ENCODE measurements at places on chromosomes 6 and 20.

GRCh38 chr6:138107078-138107751, at the start of gene PERP:
Gene PERP, minus strand, starts transcription at chr6:138107419. Its CDS starts 79 bp downstream, at chr6:138107340.
- DNase-seq: no peak

DNA sequence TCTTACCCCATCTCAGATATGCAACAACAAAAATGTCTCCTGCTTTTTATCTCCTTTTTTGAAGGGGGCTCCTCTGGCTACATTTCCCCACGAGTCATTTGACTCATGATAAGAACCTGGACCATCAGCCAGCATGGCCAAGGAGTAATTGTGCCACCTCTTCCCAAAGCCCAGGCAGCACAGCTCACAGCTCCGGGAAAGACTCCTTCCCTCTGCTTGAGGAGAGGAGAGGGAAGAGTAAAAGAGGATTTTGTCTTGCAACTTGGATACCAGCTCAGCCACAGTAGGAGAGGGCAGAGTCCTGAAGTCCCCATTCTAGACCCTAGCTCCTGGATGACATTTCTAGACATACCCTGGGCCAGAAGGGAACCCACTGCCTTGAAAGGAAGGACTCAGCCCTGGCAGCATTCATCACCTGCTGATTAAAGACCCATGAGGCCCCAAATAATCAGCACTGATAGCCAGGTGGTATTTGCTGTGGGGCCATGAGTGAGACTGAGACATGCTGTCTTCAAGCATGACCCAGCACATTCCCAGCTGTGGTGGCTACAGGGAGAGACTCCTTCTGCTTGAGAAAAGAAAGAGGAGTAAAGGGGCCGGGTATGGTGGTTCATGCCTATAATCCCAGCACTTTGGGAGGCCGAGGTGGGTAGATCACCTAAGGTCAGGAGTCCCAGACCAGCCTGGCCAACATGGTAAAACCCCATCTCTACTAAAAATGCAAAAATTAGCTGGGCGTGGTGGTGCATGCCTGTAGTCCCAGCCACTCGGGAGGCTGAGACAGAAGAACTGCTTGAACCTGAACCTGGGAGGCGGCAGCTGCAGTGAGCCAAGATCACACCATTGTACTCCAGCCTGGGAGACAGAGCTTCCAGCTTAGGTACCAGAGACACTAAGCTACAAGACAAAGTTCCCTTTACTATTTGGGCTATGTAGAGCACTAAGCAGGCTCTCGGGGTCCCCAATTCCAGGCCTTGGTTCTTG, 28.1 kb downstream of the NCOA6 start:
- DNase-seq: no peak

GRCh38 chr6:90444160-90444714, 142.6 kb downstream of the MAP3K7 start:
- no peak for DNase-seq

DNA sequence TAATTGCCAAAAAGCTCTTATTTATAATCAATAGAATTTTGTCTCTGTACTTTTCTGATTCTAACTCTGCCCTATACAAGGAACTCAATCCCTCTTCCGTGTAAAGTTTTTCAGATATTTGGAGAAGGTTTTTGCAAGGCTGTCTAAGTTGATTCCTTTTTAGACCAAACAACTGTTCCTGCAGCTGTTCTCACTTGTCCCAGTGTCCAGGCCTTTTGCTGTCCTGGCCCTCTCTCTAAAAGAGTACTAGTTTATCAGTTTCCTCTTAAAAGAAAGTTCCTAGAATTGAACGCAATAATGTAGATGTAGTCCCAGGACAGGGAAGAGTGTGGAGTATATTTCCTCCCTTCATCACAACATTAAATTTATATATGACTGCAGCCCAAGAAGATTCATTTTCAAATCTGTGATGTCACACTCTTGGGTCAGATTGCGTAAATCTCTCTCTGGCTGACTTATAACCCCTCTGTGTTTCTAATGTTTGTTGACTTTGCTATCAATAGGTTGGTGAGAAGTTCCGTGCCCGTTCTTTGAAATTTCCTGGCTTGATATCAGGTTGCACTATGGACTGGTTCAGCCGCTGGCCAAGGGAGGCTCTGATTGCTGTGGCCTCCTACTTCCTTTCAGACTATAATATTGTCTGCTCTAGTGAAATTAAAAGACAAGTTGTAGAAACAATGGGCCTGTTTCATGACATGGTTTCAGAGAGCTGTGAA, 139.4 kb upstream of the GLP1R start:
- no peak for DNase-seq

DNA sequence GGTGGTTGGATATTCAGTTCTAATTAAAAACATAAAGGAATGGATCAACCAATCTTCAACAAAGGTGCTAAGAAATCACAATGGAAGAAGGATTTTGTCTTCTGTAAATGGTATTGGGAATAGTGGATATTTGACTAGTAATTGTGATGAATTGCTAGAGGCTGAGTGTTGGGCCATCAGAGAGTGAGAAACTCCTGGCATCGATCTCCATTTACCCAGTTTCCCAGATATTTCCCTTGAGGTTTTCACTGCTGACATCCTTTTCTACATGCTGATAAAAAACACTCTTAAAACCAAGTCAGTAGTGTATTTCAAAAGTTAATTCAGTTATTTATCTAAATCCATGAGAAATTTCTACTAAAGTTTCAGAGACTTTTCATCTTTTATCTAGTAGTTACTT, 40.4 kb upstream of the COL10A1 start:
- DNase-seq: no peak

GRCh38 chr6:69647726-69648125, 149.1 kb downstream of the LMBRD1 start:
- DNase-seq: no peak

DNA sequence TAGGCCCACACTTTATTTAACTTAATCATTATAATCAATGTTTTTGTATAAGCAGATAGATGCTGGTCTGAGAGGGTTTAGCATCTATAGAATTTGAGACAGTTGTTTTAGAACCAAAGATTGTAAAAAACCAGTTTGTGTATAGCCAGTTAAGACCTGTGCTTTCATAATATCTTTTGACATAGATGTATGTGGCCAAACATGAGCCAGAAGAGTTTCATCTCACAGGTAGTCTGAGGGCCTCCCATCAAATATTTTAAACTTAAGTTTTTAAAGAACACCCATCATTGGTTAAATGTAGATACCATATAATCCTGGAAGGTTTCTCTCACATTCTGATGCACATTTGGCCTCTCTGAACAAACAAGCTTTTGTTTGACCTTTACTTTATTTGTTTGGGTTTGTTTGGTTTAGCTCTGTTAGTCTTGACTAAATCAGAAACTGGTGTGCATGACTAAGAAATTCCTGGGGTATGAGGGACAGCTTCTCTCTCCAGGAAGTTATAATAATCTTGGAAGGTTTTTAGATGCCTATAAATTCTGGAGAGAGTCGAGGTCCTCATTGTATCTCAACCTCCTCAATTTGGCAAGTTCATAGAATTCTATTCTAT, 58.0 kb upstream of the TMEM200A start:
- no peak for DNase-seq

DNA sequence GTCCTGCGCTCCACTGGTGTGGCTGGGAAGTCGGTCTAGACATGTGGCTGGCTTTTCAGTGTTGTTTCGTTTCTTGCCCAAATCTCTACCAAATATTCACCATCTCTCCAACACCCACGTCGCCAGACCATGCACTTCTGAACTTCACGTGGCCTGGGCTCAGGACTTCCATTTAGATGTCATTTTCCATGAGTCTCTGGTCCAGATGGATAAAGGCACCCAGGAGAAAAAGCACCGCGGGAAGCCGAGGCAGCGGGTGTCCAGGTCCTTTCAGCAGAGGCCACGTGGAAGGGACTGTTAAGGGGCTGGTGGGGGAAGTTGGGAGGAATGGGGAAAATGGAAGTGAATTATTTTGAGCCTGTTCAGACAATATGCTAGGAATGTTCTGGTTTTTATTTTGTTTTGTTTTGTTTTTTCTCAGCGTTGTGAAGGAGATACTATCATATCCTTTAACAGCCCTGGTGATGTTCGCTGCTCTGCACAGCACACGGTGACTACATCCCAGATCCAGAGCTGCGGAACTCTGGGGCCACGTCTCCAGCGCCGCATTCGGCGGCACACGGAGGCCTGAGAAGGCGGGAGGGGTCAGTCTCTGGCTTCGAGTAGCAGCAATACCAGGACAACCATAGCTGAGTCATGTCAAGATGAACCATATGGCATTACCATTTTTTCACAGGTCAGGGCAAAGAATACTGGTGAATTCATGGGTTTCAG, 230.3 kb downstream of the THBS2 start:
- DNase-seq: no peak

DNA sequence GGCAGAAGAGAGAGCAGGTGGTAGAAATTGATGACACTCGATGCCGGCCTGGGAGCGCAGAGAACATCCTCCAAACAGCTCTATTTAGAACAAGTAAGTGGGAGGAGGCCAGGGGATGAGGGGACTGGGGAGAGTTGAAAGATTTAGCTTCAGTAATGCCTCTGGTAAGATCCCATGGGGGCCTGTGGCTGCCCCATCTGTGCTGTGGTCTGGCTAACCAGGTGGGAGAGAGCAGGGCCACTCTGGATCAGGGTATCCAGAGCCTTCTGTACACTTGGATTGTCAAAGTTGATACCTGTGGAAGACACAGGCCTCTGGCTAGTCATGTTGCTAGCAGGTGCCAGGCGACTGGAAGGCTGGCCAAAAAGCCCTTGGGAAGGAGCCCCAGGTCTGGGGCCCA, 27.6 kb downstream of the NCOA5 start:
- DNase-seq: no peak

GRCh38 chr6:166729658-166730057, 102.6 kb upstream of the RPS6KA2 start:
- DNase-seq: no peak

GRCh38 chr6:121309768-121310469, 24.4 kb downstream of the TBC1D32 start:
- DNase-seq: no peak

DNA sequence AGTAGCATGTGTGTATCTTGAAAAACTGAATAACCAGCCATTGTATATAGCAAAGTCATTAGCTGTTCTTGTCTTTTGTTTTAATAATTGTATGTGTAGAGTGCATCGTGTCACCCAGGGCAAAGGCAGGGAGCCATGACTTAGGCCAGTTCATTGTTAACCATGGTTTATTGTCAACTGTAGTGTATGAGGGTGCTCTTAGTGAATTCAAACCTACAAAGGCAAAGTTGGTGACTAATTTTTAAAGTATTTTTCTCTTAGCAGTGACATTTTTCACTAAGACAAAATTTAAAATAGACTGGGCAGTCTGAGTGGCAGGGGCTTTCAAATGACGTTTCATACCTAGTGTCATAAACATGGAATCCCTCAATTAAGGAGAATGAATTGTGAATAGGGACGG, 79.0 kb downstream of the TULP4 start:
- DNase-seq: no peak

GRCh38 chr6:88380618-88381288, 214.6 kb upstream of the CNR1 start:
- no peak for DNase-seq

DNA sequence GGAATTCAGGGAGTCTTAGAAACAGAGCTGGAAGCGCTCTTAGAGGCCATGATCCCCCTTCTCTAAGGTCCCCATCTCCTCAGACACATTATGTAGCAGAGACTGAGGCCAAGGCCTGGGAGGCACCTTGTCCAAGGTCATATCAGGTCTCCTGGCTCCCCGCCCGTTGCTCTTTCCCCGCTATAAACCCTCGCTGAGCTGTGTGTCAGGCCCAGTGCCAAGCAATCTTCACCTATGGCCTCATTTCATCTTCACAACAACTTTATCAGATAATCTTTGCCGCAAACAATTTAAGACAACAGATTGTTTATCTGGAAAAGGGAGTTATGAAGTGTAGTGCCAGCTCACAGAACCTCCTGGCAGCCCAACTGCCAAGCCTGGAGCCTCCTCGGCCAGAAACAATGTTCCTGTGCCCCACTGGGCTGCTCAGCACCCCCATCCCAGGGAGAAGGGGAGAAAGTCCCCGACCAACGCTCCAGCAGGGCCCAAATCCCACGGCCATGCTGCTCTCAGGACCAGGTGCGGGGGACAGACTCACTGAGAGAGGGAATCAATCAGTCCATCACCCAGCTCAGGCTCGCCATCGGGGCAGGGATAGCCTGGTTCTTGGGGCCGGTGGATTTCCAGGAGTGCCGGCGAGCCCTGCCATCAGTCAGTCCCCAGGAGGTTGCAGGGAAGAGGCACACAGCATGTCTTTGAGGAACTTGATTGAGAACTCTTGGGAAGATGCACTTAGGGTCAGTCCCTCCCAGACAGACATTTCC, 16.9 kb upstream of the FANCE start:
- no peak for DNase-seq

GRCh38 chr6:152462716-152463115, 174.4 kb downstream of the SYNE1 start:
- no peak for DNase-seq

DNA sequence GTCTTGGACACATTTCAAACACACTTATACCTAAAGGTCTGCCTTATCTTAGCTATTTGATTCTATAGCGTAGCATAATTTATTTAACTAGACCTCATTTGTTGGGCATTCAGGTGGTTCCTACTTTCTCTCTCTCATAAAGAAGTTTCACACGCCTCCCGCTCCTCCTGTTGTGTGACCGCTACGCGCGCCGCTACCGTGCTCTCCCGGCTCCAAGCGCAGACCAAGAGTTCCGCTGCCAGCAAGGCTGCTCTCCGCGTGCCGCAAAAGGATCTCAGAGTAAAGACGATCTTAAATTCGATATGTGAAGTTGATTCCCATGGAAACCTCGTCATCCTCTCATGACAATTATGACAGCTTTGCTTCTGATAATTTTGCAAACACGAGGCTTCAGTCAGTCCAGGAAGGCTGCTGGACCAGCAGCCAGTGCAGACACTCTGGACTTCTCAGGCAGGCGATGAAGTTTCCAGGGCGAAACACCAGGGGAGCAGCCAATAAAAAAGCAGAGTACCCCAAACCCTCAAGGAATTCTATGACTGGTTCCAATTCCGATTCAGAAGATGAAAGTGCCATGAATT, 20.4 kb downstream of the PRSS16 start:
- DNase-seq: no peak

DNA sequence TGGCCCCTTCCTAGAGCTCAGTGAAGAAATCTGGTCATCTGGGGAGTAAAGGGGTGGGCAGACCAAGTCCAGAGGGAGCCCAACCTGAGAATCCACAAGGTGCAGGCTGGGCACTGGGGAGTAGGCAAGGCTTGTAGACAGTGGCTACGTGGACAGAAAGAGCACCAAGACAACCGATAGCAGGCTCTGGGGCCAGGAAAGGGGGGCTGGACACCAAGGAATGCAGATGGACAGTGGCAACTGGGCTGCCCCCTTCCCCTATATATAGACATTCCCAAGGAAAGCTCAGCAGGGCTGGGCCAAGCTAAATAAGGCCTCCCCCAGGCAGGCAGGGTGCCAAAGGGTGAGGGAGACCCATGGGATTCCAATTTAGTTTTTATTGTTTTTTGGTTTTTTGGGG, 1.5 kb upstream of the TNNC2 start:
- DNase-seq: no peak

GRCh38 chr20:61435184-61435822, 183.2 kb downstream of the CDH4 start:
- DNase-seq: no peak

- no peak for DNase-seq
Observed at GRCh38 chr6:106731144-106731842, 101.9 kb downstream of the QRSL1 start.

- no peak for DNase-seq
Observed at GRCh38 chr6:145842693-145843546, 28.3 kb upstream of the FBXO30 start.

- DNase-seq: no peak
Observed at GRCh38 chr20:47770935-47771334, 14.3 kb downstream of the SULF2 start.

All from NCI-H2081 treated with DMSO at 0.1 percent for 48 hours (cell line).